ENCODE measurements at places on chromosomes 16 and 17.

GRCh38 chr16:69311533-69312387, 610 bp downstream of the VPS4A start:
- peak; percentile 41 for DNase-seq

GRCh38 chr16:29030086-29030840, 45.4 kb downstream of the LAT start:
- no peak for DNase-seq

DNA sequence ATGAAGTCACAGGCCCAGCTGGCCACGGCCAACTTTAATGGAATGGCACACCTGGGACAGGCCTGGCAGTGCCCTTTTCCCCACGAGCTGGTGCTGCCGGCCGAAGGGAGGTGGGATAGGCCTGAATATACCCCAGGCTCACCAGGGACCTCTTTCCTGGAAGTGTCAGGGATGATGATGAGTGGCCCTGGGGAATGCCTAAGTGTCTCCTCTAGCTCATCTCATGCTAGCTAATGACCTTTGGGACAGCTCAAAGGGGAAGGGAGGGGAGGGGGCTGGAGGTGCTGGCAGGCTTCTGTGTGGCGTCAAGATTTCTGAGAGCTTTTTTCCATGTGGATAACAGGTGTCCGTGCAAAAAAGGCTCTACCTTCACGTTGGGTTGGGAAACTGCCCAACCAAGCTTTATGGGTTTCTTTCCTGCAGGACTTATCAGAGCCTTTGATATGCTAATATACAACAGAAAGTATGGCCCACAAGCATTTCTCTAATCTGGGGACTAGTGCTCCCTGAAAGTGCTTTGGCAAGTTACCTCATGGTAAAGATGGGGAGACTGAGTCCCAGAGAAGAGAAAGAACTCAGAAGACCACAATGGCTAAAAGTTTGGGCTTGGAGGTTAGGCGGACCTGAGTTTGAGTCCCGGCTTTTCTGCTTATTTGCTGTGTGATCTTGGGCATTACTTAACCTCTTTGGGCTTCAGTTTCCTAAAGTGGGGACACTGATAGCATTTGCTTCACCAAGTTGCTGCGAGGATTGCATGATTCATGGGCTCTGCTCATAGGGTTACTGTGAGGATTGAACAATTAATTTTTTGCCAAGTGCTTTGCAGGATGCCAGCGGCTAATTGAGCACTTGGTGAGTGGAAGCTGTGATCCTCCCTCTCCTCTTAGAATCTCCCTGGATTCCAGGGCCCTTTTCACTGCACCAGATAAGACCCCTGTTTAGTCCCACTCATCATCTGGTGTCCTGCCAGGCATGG, 14.0 kb downstream of the ADGRG1 start:
- no peak for DNase-seq

GRCh38 chr16:30137897-30138296, 14.9 kb upstream of the MAPK3 start:
- DNase-seq, result no peak

GRCh38 chr17:59432657-59433056, 101.2 kb downstream of the YPEL2 start:
- no peak for DNase-seq

- no peak for DNase-seq
These were observed 47.6 kb upstream of the CBFA2T3 start for GRCh38 chr16:89024546-89025060.

- peak; percentile 73 for DNase-seq
These were observed 4.2 kb downstream of the MNT start for GRCh38 chr17:2396568-2397246.

DNA sequence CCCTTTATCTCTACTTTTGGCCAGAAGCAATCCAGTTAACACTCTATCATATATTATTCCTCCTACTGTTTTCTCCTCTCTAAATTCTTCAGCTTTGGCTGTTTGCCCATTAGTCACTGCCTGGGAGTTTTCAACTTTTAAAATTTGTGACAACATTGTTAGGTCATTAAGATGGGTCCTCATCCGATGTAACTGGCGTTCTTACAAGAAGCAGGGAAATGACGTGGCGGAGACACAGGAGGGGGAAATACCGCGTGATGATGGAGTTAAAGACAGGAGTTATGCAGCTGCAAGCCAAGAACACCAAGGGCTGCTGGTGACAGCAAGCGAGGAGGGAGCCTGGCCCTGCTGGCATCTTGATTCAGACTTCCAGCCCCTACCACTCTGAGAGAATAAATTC, 34.8 kb upstream of the CPHXL start:
- no peak for DNase-seq

- DNase-seq, result no peak
These were observed 11.8 kb downstream of the ADGRG3 start for GRCh38 chr16:57679767-57680482.

GRCh38 chr16:86733546-86734254, 155.4 kb downstream of the FOXL1 start:
- no peak for DNase-seq

DNA sequence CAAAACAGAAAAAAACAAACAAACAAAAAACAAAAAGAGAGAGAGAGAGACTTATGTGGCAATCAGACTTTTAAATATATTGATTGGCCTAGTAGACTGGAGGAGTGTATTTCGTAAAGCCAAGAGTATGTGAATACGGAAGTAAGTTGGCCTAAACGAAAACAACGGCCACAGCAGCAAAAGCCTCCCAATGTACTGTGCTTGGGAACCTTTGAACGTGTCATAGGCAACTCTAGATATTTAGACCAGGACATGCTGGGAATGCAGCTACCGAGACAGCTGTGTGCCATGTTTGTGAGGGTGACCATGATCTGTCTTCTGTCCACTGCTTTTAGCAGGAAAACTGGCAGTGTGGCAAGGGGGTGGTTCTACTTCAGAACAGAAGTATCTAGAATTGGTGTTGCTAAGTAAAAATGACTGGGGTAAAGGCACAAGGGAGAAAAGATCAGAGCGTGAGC, 7.4 kb downstream of the MAF start:
- no peak for DNase-seq
